Inflammatory macrophage treated with lipopolysaccharide for 4 hours (primary cell): ENCODE measurements at places on chromosomes 4 and X.

DNA sequence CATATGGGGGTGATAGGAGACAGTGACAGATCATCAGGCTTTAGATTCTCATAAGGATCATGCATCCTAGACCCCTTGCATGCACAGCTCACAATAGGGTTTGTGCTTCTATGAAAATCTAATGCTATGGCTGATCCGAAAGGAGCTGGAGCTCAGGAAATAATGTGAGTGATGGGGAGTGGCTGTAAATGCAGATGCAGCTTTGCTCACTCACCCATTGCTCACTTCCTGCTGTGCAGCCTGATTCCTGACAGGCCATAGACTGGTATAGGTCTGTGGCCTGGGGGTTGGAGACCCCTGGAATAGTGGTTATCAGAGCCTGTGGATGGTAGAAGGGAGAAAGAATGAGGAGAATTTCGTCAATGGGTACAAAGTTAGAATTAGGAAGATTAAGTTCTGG, 2751.1 kb downstream of the ARAP2 start:
- DNase-seq: no peak

- DNase-seq: no peak
Observed at GRCh38 chr4:1973661-1974060, 35.1 kb downstream of the NELFA start.

DNA sequence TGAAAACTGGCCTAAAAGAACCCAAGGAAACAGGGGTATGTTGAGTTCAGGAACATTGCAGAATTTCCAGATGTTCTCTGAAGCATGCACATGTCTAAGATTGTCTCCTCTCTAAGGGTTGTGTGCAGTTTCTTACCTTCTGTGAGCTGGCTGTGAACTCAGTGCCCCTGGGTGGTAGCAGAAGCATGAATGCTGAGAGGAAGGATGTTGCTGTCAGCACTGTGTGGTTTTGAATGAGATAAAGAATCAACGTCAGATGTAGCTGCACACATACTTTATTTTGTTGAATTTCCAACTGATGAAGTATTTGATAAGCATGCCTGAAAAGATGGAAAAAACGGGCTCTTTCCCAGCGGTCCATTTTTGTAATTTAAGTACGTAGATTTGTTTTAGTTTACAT, 23.8 kb upstream of the CD38 start:
- DNase-seq: no peak

DNA sequence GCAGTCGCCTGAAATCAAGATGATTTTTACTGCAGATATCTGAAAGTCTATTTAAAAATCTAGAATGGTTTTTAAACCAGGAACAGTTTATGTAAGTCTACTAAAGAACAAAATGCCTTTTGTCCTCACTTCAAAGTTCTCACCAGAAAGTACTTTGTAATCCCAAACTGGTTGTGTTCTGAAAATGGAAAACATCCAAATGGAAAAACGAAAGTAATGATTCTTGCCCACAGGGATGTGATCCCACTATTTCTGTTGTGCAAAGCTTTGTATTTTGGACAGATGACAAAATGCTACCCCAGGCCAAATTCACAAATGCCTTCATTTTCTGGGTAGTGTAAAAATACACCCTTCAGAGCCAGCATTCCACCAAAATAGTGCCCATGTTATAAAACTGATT, 265.5 kb upstream of the FTHL17 start:
- no peak for DNase-seq

DNA sequence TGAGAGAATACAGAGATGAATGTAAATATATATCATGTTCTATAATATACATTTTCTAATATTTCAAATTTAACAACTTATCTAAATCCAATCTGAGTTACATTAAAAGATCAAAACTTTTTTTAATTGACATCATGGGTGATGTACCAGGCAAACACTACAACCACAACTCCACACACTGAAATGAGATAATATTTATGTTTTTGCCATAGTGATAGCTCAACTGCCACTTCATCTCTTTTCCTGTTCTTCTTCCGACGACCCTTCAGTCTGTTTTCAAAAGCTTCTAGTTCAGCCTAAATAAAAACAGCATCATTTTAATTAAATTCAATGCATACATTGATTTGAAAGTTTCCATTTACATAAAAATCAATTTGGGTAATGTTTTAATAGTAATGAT, 10.2 kb upstream of the CORIN start:
- DNase-seq: no peak
